ENCODE measurements at places on chromosomes 5 and 9. TPM values are rescaled to one million over a fixed set of nuclear protein-coding genes. Genes with fewer than 3 reads are reported as not detected.
A peak's percentile ranks its signal among the peaks of the same experiment; 100 is the strongest.

GRCh38 chr9:38074441-38074961 lies 5.5 kb upstream of the SHB start:
- H3K27ac ChIP-seq = no peak overlapping the region
- H3K36me3 ChIP-seq = no peaks in the 10 kb centered on the region
- peak; percentile 42 for DNase-seq
- H3K4me1 ChIP-seq = peaks cover 16% of the 10 kb centered on the region
- no peaks in the 10 kb centered on the region for H3K27me3 ChIP-seq

GRCh38 chr5:8767746-8768145 lies 778.1 kb downstream of the SEMA5A start:
- H3K4me3 ChIP-seq = no peak overlapping the region
- no peaks in the 10 kb centered on the region for H3K36me3 ChIP-seq
- no peaks in the 10 kb centered on the region for H3K27me3 ChIP-seq
- no peaks in the 10 kb centered on the region for H3K4me1 ChIP-seq

- 0 out of 2 replicates have a peak overlapping the region, but pooled peaks have one; percentile 38 for H3K27ac ChIP-seq
- H3K4me1 ChIP-seq = peaks cover 29% of the 10 kb centered on the region
- H3K27me3 ChIP-seq = no peaks in the 10 kb centered on the region
- DNase-seq = no peak
Measured at GRCh38 chr5:179553875-179554274, 3.5 kb downstream of the RUFY1 start.

DNA sequence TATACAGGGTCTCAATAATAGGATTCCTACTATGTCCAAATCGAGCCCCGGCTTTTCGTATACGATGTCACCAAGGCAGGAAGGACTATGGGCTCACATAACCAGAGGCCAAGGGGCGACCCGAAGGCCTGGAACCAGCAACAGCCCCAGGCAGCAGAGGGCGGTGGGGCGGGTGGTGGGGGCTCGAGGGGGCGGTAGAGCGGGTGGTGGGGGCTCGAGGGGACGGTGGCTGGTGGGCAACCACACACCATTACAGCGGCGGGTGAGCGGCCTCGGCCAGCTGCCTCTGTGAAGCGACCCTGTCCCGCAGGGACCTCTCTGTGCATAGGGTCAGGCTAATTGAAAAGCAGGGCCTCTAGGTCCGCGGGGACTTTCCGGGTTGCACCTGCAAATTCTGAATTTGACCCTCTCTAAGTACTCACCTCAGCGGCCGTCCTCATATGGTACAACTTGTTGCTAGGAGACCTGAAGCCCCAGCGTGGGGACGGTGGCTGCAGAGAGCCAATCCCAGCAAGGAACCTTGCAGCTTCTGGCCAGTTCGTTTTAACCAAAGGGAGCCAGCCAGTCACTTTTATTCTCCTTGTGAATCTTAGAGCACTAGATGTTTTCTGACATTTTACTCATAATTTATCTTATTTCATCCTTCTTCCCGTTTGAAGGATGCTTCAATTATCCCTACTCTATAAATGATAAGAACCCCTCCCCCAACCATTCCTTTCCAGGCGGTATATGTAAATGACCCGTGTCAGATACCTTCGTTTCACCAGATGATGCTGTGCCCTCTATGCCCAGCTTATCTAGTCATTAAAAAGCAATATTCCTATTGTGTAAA lies at the start of gene NME5:
Gene NME5 (minus strand): TSS at position 480 of the 832 bp plus-strand sequence. CDS start 648 bp downstream, outside the sequence.
- H3K27ac ChIP-seq = peak within 1 kb of the TSS; percentile 69
- H3K27me3 ChIP-seq = no peaks in the 10 kb centered on the region
- peak within 1 kb of the TSS; percentile 70 for H3K4me3 ChIP-seq
- no peaks in the 10 kb centered on the region for H3K36me3 ChIP-seq

The FOXI1 gene
- total RNA-seq = not detected
